T-cell (primary cell): ENCODE measurements at places on chromosomes 7 and 10.

GRCh38 chr10:127013211-127013656 lies 108.0 kb downstream of the DOCK1 start:
- DNase-seq, result no peak

DNA sequence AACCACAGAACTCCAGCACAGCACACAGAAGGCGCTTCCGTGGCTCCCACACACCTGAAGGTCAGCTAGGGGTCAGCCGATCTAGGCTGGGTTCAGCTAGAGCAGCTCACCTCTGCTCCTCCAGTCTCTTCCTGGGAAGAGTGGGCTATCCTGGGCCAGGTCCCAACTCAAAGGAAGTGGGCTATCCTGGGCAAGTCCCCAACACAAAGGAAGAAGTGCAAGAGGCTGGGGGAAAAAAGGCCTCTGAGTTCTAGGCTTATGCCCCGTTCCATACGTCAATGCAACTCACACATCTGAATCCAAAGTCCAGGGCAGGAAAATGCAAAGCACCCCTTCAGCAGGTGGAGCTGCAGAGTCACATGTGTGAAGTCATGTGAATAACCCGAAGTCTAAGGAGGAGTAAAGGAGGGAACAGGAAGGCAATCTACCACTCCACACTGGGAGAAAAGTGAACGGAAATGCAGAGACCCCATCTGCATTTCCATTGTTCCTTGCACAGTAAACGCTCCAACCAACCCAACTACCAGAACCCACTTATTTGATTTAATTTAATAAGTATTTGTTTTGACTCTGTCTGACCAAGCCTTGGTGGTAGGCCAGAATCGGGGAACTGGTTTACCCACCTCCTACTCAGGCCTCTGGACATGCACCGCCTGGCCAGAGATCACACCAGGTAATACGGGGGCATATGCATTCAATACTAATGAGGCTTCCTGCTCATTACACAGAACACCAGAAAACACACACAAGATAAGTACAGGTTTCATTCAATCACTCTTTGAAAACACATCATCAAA lies 95.5 kb upstream of the RNF32 start:
- no peak for DNase-seq

DNA sequence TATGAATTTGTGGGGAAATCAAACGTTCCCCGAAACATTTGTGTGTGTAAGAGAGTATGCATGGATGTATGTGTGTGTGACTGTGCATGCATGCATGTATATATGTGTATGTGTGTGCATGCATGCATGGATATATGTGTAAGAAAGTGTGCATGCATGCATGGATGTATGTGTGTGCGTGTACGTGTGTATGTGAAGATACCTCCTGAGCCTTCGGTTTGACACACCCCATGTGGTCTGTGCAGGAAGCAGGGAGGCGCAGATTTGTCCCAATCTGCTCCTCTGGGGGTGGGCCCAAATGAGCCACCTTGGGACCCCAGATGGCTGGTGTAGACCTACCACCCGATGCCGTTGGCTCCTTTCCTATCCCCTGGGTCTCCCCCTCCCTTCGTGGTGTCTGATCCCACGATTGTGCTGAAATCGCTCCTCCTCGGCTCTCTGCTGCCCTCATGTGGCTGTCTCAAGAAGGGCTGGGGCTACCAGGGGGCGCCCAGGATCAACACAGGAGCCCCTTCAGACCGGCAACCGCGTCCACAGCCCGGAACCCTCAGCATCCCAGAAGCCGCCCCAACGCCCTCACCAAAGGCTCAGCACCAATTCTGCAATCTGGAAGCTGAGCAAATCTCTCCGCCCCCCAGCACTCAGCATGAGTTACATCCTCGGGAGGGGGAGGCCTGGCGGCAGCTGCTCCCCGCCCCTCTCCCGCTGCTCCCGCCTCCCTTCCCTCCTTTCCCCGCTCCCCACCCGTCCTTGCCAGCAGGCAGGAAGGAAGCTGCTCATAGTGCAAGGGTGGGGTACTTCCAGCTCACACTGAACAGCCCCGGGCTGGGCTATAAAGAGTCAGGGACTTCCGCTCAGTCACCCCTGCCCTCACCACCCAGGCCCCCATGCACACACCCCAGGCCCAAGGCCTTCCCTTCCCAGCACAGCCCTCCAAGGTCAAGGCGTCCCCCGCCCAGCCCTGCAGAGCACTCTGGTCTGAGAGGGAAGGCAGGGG lies 2.3 kb upstream of the NOS3 start:
- peak; percentile 62 for DNase-seq

- DNase-seq, result no peak
Observed at GRCh38 chr10:44755481-44755880, 155.7 kb upstream of the TMEM72 start.
